NCI-H2081 treated with DMSO at 0.1 percent for 48 hours (cell line): ENCODE measurements at places on chromosomes 5 and 9.

GRCh38 chr9:102642651-102643050, 352.5 kb upstream of the CYLC2 start:
- no peak for DNase-seq

DNA sequence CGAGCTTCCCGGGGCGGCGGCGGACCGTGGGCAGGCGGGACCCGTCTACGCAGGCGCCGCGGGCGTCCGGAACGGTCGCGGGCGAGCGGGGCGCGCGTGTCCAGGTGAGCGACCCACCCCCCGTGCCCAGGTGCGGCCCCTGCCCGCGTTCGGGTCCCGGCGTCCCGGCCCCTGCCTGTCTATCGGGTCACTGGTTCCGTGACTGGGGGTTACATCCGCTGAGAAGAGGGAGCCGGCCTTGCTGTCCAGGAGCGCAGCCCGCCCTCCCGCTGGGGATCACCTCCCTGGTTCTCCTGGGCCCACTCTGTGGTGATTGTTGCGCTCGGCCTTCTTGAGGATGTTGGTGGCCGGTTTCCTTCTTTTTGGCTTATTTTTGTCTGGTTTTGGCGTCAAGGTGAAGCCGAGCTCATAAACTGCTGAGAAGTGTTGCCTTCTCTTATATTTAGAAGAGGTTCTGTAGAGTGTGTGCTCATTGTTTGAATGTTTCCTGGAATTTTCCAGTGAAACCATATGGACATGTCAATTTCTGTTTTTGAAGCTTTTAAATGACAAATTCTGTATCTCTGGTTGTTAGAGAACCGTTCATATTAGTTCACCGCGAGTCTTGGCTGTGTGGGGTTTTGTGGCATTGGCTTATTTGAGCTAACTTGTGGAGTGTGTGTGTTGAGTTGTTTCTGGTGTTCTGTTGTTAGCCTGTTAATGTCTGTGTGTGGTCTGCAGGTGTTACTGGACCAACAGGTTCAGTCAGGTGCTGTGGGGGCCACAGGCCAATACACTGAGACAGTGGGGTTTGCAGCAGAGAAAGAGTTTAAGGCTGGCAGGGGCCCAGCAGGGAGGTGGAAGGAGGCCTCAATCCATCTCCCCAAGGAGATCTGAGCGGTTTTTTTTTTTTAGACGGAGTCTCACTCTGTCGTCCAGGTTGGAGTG, 621 bp downstream of the CEP72 start:
- no peak for DNase-seq

GRCh38 chr9:124980431-124980830, 39.5 kb upstream of the GOLGA1 start:
- DNase-seq, result no peak

DNA sequence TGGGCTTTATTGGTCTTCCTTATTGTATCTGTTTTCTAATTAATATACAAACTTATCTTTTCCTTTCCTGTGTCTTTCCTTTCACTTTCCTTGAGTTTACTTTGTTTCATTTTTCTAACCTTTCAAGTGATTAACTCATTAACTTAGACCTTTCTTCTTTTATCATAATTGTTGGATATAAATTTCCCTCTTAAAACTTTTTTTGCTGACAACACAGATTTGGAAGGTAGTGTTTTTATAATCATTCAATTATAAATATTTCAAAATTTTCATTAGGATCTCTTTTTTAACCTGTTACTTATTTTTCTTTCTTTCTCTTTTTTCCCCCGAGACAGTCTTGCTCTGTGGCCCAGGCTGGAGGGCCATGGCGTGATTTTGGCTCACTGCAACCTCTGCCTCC, 6.9 kb upstream of the ZBTB43 start:
- DNase-seq, result no peak

GRCh38 chr9:125854553-125855275, 107.5 kb downstream of the PBX3 start:
- no peak for DNase-seq

DNA sequence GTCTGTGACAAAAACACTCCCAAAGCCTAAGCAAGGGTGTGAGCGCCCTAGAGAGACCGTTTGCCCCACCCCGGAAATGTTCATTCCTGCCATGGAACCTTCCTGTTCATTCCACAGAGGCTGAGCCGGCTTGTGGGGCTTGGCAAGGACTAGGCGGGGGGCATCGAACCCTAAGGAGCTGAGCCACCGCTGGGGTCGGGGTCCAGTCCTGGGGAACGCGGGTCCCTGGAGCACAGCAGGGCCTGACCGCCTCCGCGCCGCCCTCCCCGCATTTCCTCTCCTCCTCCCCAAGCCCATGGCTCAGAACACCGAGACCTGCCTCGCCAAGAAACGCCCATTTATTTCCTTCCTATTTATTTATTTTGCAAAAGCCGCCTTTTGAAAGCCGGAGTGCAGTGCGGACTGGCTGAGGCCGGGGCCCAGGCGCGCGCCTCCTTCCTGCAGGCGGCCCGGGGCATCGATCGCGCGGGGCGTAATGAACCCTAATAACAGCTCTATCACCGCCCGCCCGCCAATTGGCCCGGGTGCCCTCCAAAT, 228.9 kb upstream of the IRX4 start:
- DNase-seq, result no peak

- DNase-seq, result no peak
Measured at GRCh38 chr5:170142196-170142595, 36.5 kb downstream of the FOXI1 start.

GRCh38 chr5:97383996-97384395, 200.9 kb upstream of the RIOK2 start:
- DNase-seq, result no peak

- no peak for DNase-seq
Measured at GRCh38 chr5:36374266-36374862, 72.7 kb upstream of the RANBP3L start.

DNA sequence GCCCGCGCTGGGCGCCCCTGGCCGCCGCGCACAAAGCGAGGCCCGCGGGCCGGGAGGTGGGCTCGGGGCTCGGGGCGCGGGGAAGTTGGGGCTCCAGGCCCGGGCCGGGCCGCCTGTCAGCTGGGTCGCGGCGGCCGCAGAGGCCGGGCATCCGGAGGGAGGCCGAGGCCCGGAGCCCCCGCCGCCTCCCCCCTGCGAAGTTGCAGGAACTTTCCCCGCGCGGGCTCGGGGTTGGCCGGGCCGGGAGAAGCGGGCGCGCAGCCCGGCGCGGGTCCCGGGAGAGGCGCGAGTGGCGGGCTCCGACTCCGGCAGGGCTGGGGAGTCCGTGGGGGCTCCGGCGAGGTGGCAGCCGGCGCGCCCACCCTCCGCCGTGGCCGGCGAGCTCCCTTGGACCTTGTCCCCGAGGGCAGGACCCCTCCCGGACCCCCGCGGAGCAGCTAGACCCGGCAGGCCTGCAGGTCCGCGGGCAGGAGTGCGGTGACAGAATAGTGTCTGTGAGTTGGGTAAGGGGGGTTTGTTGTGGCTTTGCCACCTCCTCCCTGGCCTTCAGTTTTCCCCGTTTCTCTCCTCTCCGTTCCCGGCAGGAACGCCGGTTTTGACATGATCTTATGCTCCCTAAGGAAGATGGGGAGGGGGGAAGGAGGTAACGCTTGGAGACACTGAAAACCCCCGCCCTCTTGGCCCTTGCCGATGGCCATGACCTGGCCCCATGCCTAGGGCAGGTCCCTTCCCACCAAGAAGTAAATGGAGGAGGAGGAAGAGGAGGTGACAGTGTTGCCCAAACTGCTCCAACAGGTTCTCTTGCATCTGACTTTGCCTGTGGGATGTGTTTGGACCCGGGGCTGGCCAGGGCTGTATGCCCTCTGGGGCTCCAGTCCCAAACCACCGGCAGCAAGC, 942 bp downstream of the PHF2 start:
- DNase-seq, result no peak

DNA sequence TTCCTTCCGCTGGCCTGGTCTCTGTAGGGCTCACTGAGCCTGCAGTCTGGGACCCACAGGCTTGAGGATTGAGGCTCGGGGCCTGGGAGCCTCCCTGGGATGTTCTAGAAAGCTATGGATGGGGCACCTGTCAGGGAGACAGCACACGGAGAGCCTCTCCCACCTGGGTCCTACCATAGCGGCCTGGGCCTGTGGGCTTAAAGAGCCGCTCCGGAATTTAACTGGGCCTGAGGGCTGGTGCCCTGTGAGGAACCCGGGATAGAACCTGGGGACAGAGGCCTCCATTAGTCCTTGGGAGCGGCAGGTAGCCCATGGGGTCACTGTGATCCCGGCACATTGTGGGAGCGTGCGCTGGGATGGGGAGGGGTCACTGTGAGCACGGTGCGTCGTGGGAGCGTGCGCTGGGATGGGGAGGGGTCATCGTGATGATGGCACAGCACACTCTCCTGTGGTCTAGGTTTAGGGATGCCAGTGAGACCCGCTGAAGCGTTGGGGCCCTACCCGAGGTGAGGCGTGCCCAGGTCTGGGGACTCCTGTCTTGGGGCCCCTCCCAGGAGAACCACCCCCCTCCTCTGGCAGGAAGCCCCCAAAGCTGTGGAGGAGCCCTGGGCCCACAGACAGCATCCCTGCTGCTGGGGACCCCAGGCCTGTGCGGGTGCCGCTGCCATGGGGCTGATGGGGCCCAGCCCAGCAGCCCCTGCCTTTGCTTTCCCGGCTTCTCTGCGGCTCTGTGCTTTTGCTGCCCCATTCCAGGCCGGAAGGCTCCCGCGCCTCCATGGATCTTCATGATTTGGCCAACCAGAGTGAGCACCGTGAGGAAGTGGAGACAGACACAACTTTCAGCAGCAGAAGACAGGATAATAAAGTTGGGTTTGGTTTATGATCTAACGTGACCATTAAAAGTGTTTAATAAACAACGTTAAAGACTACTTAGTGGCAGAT, 3.4 kb upstream of the CEP72 start:
- DNase-seq, result no peak

- DNase-seq, result no peak
Measured at GRCh38 chr9:133506653-133507038, 18.1 kb downstream of the MYMK start.
